ENCODE measurements at places on chromosomes 3 and 15.

GRCh38 chr3:27623085-27623753 lies 98.9 kb downstream of the EOMES start:
- DNase-seq: no peak

GRCh38 chr3:197149-197827 lies 725 bp downstream of the CHL1 start:
- DNase-seq: no peak

GRCh38 chr15:93072411-93073394 lies 16.3 kb downstream of the RGMA start:
- DNase-seq: no peak

GRCh38 chr3:2677501-2677900 lies 432.7 kb downstream of the IL5RA start:
- no peak for DNase-seq

- DNase-seq: no peak
Observed at GRCh38 chr3:6680119-6680806, 180.7 kb upstream of the GRM7 start.

- no peak for DNase-seq
Observed at GRCh38 chr3:124837730-124838186, 49.4 kb downstream of the ITGB5 start.

- DNase-seq: no peak
Observed at GRCh38 chr3:88150371-88150770, 612 bp downstream of the C3orf38 start.

- DNase-seq: peak; percentile 85
Observed at GRCh38 chr3:128794770-128795649, 69.0 kb downstream of the RAB7A start.

GRCh38 chr15:67927501-67928168 lies 87.8 kb upstream of the RNU6-1 start:
- no peak for DNase-seq
